Neural progenitor cell (in vitro differentiated cells): ENCODE measurements at places on chromosomes 11 and 22.

DNA sequence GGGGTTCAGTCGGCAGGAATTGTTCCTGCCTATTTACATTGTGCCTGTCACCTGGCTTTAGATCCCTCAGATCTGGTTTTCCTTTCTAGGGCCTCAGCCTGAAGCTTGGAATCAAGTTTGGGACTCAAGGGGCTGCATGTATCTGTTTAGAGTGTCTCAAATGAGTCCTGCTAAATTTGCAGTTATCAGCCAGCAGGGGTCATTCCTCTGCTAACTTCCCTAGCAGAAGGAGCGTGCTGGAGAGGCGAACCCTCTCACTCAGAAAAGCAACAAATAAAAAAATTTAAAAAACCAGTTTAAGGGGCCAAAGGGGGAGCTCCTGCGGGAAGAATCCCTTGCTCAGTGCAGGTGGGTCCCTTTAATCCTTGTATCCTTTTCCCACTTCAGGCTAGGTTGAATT lies 1220.2 kb downstream of the JRKL start:
- DNase-seq, result no peak

GRCh38 chr11:17558916-17559315 lies 11.9 kb downstream of the OTOG start:
- no peak for DNase-seq

DNA sequence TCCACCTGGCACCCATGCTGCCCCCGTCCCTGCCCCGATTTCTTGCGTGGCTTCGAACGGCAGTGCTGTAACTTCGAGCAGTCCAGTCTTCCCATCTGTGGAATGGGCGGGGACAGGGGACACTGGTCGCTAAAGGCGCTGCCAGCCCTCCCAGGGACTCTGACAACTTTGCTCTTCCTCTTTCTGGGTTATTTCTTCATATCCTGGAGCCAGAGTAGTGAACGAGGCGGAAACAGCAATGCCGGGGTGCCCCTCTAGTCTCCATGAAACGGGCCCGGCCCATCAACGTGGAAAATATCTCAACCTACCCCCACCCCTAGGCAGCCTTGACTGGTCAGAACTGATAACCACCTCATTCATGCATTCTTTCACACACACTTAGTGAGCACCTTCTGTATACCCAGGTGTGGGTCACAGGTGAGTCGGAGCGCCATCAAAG lies 42.8 kb downstream of the TRIOBP start:
- no peak for DNase-seq

- no peak for DNase-seq
Observed at GRCh38 chr11:24872651-24873311, 375.9 kb downstream of the LUZP2 start.

- DNase-seq, result no peak
Observed at GRCh38 chr22:47207846-47208554, 445.6 kb downstream of the TBC1D22A start.

GRCh38 chr11:119782006-119782738 lies 53.2 kb upstream of the NECTIN1 start:
- DNase-seq, result peak; percentile 42

- DNase-seq, result no peak
Observed at GRCh38 chr11:17273668-17274282, 2.8 kb upstream of the NUCB2 start.

DNA sequence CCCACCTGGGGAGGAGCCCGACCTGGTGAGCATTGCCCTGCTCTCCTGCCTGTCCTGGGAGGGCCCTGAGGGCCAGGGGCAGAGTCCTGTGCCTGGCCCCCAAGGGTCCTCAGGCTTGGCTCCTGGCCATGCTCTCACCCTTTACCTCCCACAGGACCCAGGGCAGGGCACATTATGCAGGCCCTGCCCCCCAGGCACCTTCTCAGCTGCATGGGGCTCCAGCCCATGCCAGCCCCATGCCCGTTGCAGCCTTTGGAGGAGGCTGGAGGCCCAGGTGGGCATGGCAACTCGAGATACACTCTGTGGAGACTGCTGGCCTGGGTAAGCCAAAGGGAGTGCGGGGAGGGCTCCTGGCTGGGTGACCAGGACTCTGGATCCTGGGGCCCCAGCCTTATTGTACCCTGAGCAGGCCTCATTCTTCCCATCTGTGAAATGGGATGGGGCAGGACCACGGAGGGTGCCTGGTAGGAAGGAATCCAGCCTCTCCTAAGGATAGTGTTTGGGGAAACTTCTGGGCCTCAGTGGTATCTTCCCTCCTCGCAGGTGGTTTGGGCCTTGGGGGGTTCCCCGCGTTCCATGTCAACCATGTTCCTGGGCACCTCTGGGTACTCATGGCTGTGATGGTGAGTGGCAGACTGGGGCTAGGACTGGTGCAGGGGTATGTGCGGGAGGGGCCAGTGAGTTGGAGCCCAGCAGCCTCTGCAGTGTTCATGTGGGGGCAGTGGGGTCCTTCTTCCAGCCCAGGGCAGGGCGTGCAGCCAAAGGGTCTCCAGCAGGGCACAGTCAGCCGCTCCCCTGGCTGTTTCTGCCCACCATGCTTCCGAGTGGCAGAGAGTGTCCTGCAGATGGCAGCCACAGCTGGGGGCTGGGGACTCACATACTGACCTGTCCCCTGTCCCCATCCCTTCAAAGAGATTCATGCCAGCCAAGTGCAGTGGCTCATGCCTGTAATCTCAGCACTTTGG lies 14.7 kb downstream of the RELT start:
- DNase-seq, result no peak
